ENCODE measurements at places on chromosomes 11 and 22. TPM values are rescaled to one million over a fixed set of nuclear protein-coding genes. Genes with fewer than 3 reads are reported as not detected.

CABP7 gene
- not detected for total RNA-seq

ETS1 gene
- total RNA-seq = 29.6 TPM

P2RX6 gene
- 0.05 TPM for total RNA-seq

LRRN4CL gene
- total RNA-seq = 0.85 TPM

TIMM10 gene
- total RNA-seq = 105 TPM

ZDHHC5 gene
- 26.8 TPM for total RNA-seq

EHBP1L1 gene
- 103 TPM for total RNA-seq

TRPM5 gene
- total RNA-seq = not detected

- DNase-seq = no peak
These were observed 9.5 kb downstream of the GNB1L start for GRCh38 chr22:19845054-19845722.

- no peak for DNase-seq
These were observed 35.6 kb downstream of the ETS1 start for GRCh38 chr11:128551611-128552335.

DNA sequence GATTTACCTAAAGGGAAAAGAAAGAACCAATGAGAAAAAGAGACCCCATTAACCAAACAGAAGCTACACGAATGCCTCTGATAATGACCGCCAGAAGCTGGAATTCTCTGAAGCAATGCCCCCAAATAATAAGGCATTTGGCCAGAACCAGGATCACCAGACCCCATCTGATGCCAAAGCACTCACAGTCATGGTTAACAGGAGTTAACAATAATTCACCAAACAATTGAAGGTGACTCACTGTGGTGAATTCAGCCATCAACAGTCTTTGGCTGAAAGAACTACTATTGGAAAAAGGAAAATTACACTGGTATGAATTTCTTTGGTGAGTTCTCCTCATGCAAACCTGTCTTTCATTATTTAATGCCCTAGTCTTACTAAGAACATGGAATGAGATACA is 21.9 kb upstream of the NFRKB start:
- no peak for DNase-seq

- DNase-seq = no peak
These were observed 433.2 kb downstream of the GUCY1A2 start for GRCh38 chr11:106585061-106585460.

DNA sequence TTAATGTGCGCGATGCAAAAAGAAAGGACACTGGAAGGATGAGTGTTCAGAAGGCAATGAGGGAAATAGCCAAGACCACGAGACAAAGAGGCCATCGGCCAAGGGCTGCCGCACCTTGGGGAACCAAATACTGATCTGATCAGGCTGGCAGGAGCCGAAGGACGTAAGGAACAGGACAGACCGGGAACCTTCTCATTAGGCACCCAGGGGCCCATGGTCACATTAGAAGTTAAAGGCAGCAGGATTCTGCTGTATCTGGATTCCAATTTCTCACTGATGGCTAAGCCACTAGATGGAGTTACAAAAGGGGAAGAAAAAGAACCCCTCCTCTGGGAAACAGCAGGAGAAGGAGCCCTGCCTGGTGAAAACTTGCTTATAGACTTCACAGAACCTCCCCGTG is 28.8 kb upstream of the CPT1A start:
- no peak for DNase-seq

- no peak for DNase-seq
These were observed 22.3 kb upstream of the KCNJ11 start for GRCh38 chr11:17410606-17411379.

GRCh38 chr11:76392870-76393269 is 11.7 kb downstream of the GVQW3 start:
- no peak for DNase-seq

GRCh38 chr11:43010042-43010441 is 301.8 kb upstream of the API5 start:
- no peak for DNase-seq

DNA sequence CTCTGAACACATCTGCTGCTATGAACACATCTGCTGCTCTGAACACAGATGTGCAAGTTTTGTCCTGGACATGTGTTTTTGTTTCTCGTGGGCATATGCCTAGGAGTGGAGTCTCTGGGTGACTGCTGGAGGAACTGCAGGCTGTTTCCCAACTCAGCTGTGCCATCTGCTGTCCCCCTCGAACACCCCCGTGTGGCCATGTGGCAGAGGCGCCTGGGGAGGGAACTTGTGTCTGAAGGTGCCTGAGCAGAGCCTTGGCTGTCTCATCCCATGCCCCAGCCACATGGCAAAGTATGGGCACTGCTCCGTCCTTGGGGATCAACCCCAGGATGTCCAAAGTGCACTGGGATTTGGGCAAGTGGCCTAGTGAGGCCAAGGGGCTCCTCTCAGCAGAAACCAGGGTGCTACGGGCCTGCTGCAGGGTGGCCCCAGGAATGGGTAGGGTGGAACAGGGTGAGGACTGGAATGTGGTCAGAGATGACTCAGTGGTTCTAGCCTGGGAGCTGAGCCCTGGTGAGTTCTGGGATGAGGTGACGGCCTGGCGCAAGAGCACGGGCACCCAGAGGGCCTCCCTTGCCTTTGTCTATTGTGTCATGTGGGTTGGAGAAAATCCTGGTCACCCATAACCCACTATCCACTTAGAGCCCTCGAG is 14.7 kb downstream of the GATD1 start:
- peak; percentile 49 for DNase-seq

- DNase-seq = no peak
These were observed 94.2 kb upstream of the CADM1 start for GRCh38 chr11:115598257-115598901.

GRCh38 chr22:42769574-42770447 is 49.1 kb upstream of the A4GALT start:
- DNase-seq = peak; percentile 84

DNA sequence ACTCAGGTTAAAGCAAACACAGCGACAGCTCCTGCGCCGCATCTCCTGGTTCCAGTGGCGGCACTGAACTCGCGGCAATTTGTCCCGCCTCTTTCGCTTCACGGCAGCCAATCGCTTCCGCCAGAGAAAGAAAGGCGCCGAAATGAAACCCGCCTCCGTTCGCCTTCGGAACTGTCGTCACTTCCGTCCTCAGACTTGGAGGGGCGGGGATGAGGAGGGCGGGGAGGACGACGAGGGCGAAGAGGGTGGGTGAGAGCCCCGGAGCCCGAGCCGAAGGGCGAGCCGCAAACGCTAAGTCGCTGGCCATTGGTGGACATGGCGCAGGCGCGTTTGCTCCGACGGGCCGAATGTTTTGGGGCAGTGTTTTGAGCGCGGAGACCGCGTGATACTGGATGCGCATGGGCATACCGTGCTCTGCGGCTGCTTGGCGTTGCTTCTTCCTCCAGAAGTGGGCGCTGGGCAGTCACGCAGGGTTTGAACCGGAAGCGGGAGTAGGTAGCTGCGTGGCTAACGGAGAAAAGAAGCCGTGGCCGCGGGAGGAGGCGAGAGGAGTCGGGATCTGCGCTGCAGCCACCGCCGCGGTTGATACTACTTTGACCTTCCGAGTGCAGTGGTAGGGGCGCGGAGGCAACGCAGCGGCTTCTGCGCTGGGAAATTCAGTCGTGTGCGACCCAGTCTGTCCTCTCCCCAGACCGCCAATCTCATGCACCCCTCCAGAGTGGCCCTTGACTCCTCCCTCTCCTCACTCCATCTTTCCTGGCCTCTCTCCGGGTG is at the start of the genes ATM and NPAT:
Gene ATM (plus strand): TSS at position 494 of the 774 bp plus-strand sequence. CDS start 4,558 bp downstream, outside the sequence.
Gene NPAT (minus strand): TSS at position 65 of the 774 bp plus-strand sequence. CDS start 102 bp downstream, outside the sequence.
- peak; percentile 93 for DNase-seq

GRCh38 chr11:126352934-126353801 is 2.3 kb upstream of the ST3GAL4 start:
- DNase-seq = peak; percentile 68

- DNase-seq = no peak
These were observed 60.4 kb downstream of the CHST1 start for GRCh38 chr11:45605051-45605450.

- DNase-seq = no peak
These were observed 57.6 kb downstream of the KCNJ4 start for GRCh38 chr22:38397189-38398085.

DNA sequence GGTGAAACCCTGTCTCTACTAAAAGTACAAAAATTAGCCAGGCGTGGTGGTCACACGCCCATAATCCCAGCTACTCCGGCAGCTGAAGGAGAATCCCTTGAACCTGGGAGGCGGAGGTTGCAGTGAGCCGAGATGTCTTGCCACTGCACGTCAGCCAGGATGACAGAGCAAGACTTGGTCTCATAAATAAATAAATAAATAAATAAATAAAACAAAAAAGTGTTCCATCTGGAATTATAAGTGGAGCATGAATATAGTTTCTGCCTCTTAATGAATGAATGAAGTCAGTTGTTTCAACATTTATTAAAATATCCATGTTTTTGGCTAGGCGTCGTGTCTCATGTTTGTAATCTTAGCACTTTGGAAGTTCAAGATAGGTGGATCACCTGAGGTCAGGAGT is 27.1 kb downstream of the MRPL48 start:
- DNase-seq = no peak

All from SJSA1 (cell line).